ENCODE measurements at places on chromosomes 2 and 18. TPM values are rescaled to one million over a fixed set of nuclear protein-coding genes. Genes with fewer than 3 reads are reported as not detected.

The UGT1A8 gene
- not detected for total RNA-seq

The SPC25 gene
- 15.4 TPM for total RNA-seq

The IL36RN gene
- total RNA-seq: 0.88 TPM

The RBM44 gene
- 0.14 TPM for total RNA-seq

The GNAL gene
- total RNA-seq: 4.4 TPM

The RELCH gene
- 16.6 TPM for total RNA-seq

The NFU1 gene
- 47.0 TPM for total RNA-seq

The NYAP2 gene
- not detected for total RNA-seq

Measured in foreskin keratinocyte (primary cell).